ENCODE measurements at places on chromosomes 7 and 10.

GRCh38 chr7:55436457-55436856 lies 71.3 kb downstream of the LANCL2 start:
- no peak for DNase-seq

DNA sequence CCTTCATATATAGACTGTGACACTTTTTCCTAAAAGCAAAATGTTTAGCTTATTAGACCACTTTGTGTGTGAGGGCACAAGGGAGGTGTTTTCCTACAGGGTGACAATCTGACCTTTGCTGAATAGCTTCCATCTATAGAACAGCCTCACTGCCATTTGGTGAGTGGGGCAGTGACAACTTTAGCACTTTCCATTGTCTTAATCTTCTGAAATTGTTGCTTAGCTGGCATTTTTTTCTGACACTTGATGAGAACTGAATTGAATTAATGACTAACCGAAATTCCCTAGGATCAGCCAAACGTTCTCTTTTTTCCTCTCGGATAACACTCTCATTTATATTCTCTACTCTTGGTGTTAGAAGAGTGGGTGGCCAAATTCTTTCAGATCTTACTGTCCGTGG lies 30.2 kb downstream of the KDM7A start:
- DNase-seq: no peak

DNA sequence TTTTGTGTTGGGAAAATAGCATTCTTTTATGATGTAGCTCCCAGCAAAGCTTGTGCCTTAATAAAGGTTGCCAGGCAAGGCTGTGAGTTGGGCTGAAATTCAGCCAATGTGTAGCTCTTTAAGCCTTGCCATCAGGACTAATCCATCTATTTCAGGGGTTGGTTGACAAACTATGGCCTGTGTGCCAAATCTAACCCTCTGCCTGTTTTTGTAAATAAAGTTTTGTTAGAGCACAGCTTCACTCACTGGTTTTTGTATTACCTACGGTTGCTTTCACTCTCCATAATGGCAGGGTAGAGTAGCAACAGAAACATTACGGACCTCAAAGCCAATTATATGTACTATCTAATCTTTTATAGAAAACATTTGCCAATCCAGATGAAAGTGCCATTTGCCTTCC lies 638.1 kb upstream of the POT1 start:
- DNase-seq: no peak

- peak; percentile 42 for DNase-seq
These were observed 171.1 kb downstream of the GRM3 start for GRCh38 chr7:86814661-86815379.

DNA sequence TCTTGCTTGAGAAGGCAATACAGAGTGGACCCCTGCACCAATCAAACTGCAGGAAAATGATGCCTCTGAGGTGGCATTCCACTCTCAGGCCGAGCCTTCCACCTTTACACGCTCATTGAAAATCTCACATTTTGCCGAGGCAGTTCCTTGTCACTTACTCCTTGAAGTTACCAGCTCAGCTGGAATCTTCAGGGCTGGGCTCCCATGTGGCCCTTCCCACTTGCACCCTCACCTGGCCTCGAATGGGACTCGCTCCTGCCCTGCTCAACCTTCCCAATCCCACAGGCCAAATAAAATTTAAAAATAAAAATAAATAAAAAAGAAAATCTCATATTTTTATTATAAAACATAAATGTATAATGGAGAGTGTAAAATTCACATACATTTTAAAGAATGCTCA lies 790.7 kb upstream of the COBL start:
- DNase-seq: no peak

GRCh38 chr10:13371897-13372470 lies 23.9 kb upstream of the SEPHS1 start:
- no peak for DNase-seq

GRCh38 chr10:111774486-111774885 lies 409.1 kb downstream of the GPAM start:
- DNase-seq: no peak

DNA sequence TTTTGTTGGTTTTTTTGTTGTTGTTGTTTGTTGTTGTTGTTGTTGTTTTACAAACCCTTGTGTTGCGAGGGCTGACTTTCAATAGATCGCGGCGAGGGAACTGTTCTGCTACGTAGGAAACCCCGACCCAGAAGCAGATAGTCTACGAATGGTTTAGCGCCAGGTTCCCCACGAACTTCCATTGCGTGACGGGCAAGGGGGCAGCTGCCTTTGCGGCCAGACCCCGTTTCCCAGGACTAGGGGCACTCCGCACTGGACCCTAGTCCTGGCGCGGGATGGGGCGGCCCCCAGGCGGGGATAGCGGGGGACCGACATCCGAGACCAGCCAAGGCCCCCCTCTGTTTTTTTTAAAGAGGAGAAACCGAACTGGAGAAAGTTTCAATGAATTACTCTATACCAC lies 119.6 kb downstream of the LRRTM3 start:
- DNase-seq: no peak

DNA sequence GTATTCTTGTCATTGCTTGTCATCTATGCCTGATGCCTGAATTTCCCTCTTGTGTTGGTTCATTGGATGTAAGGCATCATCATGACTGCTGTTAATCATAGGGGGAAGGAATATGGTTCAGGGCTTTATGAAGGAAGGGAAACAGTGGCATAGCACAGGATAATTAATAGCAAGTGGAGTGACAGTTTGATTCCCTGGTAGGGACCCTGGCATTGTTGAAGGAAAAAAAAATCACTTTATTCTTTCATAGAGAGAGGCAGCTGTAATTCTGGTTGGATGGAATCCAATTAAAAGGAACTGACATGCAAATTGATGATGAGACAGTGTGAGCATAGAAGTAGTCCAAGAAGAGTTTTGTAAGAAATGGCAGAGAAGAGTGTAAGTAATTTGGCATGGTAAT lies 121.4 kb downstream of the AUTS2 start:
- DNase-seq: no peak

- DNase-seq: no peak
These were observed 311.4 kb downstream of the ADARB2 start for GRCh38 chr10:1425879-1426278.

DNA sequence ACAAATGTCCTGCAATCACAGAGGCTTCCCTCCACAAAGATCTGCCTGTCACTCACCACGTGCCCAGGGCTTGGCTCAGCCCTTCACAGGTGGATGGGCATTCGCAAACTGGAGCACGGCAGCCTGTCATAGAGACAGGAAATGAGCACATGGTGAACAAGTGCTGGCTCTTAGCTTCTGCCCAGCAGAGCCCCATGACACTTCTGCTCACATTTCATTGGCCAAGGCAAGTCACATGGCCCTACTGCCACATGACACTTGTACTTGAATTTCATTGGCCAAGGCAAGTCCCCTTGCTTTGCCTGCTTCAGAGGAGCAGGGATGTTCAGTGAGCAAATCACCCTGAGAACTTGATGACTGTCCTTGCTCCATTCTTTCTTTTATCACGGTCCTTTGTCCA lies 110.8 kb upstream of the PPP2R2D start:
- DNase-seq: no peak

- DNase-seq: no peak
These were observed 209.8 kb upstream of the RHOBTB1 start for GRCh38 chr10:61153771-61154170.

DNA sequence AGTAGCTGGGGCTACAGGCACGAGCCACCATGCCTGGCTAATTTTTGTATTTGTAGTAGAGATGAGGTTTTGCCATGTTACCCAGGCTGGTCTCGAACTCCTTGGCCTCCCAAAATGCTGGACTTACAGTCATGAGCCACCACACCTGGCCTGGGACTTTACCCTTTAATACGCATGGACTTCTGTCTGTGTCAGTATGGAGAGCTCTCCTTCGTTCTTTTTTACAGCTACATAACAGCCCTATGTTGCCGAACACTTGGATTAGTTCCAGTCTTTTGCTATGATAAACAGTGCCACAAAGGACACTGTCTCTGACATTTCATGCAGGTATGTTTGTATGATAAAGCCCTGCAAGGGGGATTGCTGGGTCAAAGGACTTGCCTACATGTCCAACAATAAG lies 10.9 kb upstream of the OAT start:
- no peak for DNase-seq

Measured in NT2/D1 (cell line).